ENCODE measurements at places on chromosomes 3 and 15. TPM values are rescaled to one million over a fixed set of nuclear protein-coding genes. Genes with fewer than 3 reads are reported as not detected.

Gene GOLGA6A
- 0.42 TPM for total RNA-seq

Gene PSTPIP1
- 24.5 TPM for total RNA-seq

Gene ANKRD34C
- not detected for total RNA-seq

Gene ADPRH
- 22.7 TPM for total RNA-seq

Gene ZBED2
- total RNA-seq, result not detected

Gene CD80
- not detected for total RNA-seq

Gene MNS1
- 0.28 TPM for total RNA-seq

Gene IL5RA
- total RNA-seq, result not detected

Gene SLC22A13
- total RNA-seq, result 0.99 TPM

DNA sequence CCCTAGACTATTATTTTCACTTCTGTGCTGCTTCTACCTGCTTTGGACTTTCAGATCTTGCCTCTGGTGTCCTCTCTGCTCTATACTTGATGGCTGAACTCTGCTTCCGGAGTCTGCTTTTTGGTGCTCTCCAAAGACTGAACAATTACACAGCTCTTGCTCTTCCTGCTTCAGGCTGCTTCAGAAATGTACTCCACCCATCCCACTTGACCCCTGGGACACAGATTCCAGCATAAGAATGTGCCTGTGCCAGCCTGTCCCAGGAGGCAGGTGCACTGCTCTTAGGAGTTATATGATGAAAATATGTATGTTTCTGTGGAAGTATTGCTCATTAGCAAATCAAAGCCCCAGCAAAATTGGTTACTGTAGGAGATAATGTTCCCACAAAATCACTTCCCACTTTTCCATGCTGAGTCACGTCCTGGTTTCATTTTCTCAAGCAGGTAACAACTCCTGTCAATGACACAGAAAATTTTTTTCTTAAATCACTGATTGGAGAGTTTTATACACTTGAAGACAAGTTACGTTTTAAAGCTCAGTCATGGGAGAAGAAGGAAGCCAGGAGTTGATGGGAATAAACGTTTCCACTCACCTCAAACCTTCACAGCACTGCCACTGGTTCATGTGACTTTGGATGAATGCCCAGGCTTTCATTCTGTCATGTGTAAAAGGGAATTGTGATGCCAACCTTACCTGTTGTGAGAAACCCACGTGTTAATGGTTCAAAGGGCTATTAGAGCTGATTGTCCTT lies 239.4 kb upstream of the ZPLD1 start:
- no peaks in the 10 kb centered on the region for H3K36me3 ChIP-seq
- H3K4me1 ChIP-seq, result peaks cover 3% of the 10 kb centered on the region
- H3K4me3 ChIP-seq, result no peak overlapping the region
- no peak for DNase-seq

DNA sequence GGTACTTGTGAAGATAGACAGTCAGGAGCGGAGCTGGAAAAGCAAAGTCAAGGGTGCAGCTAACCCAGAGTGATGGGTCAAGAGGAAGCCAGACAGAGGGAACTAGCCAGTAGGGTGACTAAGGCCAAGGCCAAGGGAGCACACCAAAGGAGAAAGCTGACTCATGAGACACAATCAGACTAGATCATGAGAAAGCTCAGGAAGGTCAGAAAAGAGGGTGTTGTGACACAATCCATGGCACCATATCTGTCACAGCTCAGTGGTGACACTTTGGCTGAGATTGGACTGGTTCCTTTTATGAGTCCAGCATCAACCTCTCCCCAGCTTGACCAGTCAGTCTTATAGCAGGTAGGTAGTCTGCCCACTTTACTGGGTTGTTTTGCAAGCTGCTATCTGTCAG lies 22.2 kb downstream of the P2RY1 start:
- H3K27me3 ChIP-seq, result no peaks in the 10 kb centered on the region
- H3K27ac ChIP-seq, result no peak overlapping the region
- peaks cover 10% of the 10 kb centered on the region for H3K4me1 ChIP-seq
- H3K4me3 ChIP-seq, result no peak overlapping the region
- no peaks in the 10 kb centered on the region for H3K36me3 ChIP-seq

- DNase-seq, result no peak
- H3K36me3 ChIP-seq, result no peaks in the 10 kb centered on the region
- no peak overlapping the region for H3K27ac ChIP-seq
- no peaks in the 10 kb centered on the region for H3K27me3 ChIP-seq
Measured at GRCh38 chr3:168648321-168648720, 552.6 kb upstream of the GOLIM4 start.

- peak overlapping the region; percentile 73 for H3K4me3 ChIP-seq
- H3K27ac ChIP-seq, result peak overlapping the region; percentile 93
- peaks cover 64% of the 10 kb centered on the region for H3K4me1 ChIP-seq
- peak; percentile 34 for DNase-seq
Measured at GRCh38 chr3:125051715-125052581, 3.8 kb downstream of the HEG1 start.

- no peak for DNase-seq
- peaks cover 4% of the 10 kb centered on the region for H3K36me3 ChIP-seq
- H3K4me1 ChIP-seq, result peaks cover 5% of the 10 kb centered on the region
- H3K27ac ChIP-seq, result no peak overlapping the region
- H3K4me3 ChIP-seq, result no peak overlapping the region
Measured at GRCh38 chr3:67377299-67377698, 277.1 kb downstream of the SUCLG2 start.

GRCh38 chr15:47412136-47412535 lies 305.2 kb upstream of the SEMA6D start:
- H3K27me3 ChIP-seq, result no peaks in the 10 kb centered on the region
- H3K27ac ChIP-seq, result peak overlapping the region; percentile 21
- peaks cover 76% of the 10 kb centered on the region for H3K4me1 ChIP-seq
- H3K36me3 ChIP-seq, result no peaks in the 10 kb centered on the region
- peak overlapping the region; percentile 39 for H3K4me3 ChIP-seq
- DNase-seq, result no peak

- H3K27me3 ChIP-seq, result peaks cover 10% of the 10 kb centered on the region
- peaks cover 2% of the 10 kb centered on the region for H3K4me1 ChIP-seq
- DNase-seq, result no peak
- H3K27ac ChIP-seq, result no peak overlapping the region
Measured at GRCh38 chr3:62873761-62874710, 1.2 kb downstream of the CADPS start.

- peaks cover 10% of the 10 kb centered on the region for H3K36me3 ChIP-seq
- no peak for DNase-seq
- peak overlapping the region; percentile 81 for H3K4me3 ChIP-seq
- H3K27ac ChIP-seq, result peak overlapping the region; percentile 88
- H3K4me1 ChIP-seq, result peaks cover 7% of the 10 kb centered on the region
Measured at GRCh38 chr3:49428752-49429080, 408 bp downstream of the NICN1 start.

- peak overlapping the region; percentile 84 for H3K27ac ChIP-seq
- no peaks in the 10 kb centered on the region for H3K27me3 ChIP-seq
- H3K36me3 ChIP-seq, result no peaks in the 10 kb centered on the region
- peaks cover 54% of the 10 kb centered on the region for H3K4me1 ChIP-seq
- no peak for DNase-seq
Measured at GRCh38 chr15:68431037-68431791, 749 bp downstream of the ITGA11 start.

DNA sequence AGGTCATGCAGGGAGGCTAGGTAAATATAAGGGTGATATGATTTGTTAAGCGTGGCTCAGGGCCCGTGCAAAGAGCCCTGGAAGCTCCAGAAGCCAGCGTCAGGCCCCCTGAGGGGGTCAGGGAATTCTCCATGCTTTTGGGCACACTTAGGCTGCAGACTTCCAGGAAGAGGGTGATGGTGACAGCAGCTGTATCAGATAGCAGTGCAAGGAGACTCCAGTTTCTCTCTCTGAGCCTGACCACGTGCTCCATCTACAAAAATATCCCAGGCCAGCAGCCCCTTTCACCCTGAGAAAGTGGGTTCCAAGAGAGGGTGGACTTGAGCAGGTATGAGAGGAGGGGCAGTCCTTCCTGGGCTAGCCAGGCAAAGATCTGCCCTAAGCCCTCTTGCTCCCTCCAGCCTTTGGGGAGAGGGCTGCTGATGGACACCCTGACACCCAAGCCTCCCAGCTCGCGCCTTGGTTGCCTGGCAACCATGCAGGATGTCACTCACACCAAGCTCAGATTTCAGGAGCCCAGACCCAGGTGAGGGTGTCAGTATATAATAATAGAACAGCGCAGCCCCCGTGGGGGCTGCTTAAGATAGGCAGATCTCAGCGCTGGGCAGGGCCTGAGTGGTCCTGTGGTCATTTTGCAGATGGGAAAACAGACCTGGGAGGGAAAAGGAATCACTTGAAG lies 35.8 kb downstream of the ATP2B2 start:
- no peak overlapping the region for H3K27ac ChIP-seq
- no peak for DNase-seq
- H3K4me3 ChIP-seq, result no peak overlapping the region
- H3K36me3 ChIP-seq, result no peaks in the 10 kb centered on the region
- no peaks in the 10 kb centered on the region for H3K4me1 ChIP-seq

DNA sequence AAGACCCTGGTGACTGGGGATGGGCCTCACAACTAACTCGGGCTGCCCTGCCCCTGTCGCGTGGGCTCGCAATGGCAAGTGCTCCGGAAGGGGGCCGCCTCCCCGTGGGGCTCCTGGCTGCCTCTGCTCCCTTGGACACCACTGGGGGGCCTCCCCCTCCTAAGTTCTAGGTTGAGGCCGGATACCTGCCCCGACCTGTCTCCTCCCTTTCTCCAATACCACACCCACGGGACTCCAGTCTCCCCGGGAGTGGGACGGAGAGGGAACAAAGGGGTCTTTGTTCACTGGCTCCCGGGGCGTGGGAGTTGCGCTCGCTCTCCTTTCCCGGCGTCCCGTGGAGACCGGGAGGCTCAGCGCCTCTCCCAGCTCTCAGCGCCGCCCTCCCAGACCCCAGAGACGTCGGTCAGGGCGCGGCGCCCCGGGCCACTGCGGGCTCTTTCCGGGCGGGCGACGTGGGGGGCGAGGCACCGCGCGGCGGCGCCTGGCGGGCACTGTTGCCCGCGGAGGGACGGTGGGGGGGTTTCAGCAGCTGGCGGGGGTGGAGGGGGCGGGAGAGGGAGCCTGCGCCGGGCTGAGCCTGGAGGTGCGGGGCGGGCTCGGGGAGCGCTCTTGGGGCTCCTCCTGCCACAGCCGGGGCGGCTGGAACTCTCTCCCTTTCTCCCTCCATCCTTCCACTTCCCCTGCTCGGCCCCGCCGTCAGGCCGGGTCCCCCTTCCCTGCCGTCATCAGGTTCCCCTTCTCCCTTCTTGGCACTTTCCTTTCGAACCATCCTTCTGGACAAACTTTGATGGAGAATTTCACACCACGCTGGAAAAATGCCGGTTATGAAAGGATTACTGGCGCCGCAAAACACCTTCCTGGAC lies at the start of gene KCNH8:
Gene KCNH8 (plus strand): TSS at position 606 of the 863 bp plus-strand sequence. CDS start 210 bp downstream, at position 816.
- no peaks in the 10 kb centered on the region for H3K27me3 ChIP-seq
- DNase-seq, result no peak
- peaks cover 8% of the 10 kb centered on the region for H3K4me1 ChIP-seq
- H3K36me3 ChIP-seq, result no peaks in the 10 kb centered on the region

- H3K4me1 ChIP-seq, result peaks cover 3% of the 10 kb centered on the region
- H3K27me3 ChIP-seq, result no peaks in the 10 kb centered on the region
- no peaks in the 10 kb centered on the region for H3K36me3 ChIP-seq
- H3K27ac ChIP-seq, result no peak overlapping the region
- no peak overlapping the region for H3K4me3 ChIP-seq
Measured at GRCh38 chr15:100516643-100517512, 11.9 kb downstream of the CERS3 start.

Data from thoracic aorta (tissue), 2 donors.